ENCODE measurements at places on chromosomes 16 and 17.

GRCh38 chr16:9596788-9597187 lies 505.3 kb downstream of the HAPSTR1 start:
- no peak for DNase-seq

DNA sequence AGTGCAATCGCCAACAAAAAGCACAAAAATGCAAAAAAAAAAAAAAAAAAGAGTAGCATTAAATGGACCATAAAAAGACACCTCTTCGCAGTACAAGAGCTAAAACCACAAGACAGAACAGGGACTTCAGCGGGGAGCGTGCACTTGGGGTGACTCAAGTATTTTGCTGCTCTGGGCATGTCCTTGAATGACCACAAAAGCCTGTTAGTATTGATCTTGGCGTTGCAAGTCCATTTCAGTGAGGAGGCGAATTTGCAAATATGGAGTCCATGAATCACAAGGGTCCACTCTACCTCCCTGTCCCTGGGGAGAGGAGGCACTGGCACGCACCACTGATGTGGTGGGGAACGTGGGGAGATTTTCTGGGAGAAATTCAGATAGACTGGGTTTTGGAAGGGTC lies 78.9 kb downstream of the CNGB1 start:
- peak; percentile 82 for DNase-seq

DNA sequence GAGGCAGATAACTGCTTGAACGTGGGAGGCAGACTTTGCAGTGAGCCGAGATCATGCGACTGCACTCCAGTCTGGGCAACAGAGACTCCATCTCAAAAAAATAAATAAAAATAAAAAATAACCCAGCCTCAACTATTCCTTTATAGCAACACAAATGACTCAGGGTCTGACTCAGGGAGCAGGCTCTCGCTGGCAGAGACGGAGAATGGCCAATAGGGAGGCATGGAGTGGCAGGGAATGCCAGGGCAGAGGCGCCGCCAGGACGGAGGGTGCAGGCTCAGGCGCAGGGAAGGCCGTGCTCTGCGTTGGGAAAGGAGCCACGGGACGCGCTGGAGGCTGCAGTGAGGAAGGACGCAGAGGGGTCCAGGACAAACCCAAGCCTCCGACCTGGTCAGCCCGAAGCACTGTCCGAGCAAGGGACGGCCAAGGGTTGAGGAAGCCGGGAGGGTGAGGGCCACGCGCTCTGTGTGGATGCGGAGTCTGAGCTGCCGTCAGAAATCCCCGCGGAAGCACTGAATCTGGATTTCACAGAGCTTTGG lies 40.3 kb downstream of the PKD1 start:
- DNase-seq: no peak

GRCh38 chr17:56779322-56779721 lies 54.4 kb downstream of the C17orf67 start:
- DNase-seq: no peak

GRCh38 chr16:21702276-21702675 lies 38.5 kb downstream of the OTOA start:
- no peak for DNase-seq

DNA sequence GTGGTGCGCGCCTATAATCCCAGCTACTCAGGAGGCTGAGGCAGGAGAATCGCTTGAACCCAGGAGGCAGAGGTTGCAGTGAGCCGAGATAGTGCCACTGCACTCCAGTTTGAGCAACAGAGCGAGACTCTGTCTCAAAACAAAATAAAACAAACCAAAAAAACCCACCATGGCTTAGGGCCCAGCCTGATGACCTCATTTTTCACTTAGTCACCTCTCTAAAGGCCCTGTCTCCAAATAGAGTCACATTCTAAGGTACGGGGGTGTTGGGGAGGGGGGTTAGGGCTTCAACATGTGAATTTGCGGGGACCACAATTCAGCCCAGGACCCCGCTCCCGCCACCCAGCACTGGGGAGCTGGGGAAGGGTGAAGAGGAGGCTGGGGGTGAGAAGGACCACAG lies 1.4 kb upstream of the STH start:
- DNase-seq: peak; percentile 36

DNA sequence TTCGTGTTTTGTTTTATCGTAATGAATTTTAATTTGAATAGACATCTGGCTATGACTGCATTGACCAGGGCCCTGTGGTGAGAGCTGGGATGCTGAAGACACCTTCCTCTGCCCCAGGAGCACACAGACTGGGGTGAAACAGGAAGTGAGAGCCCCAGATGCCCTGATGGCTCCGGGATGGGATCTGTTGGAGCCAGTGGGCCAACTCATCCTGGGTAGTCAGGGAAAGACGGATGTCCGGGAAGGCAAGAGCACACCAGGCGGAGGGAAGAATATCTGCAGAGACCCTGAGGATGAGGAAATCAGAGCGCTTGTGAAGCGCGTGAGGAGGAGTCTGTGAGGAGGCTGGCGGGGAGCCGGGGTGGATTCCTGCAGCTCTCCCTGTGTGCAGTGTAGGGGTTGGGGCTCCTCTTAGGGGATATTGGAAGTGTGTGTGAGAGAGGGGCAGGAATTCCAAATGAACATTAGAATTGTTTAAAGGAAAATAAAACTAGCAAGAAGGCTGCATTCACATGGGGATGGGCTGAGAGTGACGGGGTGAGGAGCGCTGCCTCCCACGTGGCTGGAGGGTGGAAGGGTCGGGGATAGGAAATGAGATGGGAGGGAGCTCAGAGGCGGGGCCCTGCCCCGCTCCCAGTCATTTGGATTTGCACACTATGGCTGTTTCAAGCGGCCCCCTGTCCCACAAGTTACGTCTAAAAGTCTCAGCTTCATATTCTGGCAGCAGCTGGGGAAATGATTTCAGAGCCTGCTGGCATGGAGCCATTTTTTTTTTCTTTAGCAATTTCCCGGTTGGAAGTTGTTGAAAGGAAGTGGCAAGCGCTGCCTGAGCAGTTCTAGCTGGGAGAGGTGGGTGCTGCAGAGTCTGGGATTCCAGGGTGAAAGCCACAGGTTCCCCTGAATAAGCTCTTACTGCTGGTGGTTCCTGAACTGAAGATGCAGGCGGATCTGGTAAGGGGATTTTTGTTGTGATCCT lies 71.2 kb upstream of the LGALS9 start:
- DNase-seq: peak; percentile 89

DNA sequence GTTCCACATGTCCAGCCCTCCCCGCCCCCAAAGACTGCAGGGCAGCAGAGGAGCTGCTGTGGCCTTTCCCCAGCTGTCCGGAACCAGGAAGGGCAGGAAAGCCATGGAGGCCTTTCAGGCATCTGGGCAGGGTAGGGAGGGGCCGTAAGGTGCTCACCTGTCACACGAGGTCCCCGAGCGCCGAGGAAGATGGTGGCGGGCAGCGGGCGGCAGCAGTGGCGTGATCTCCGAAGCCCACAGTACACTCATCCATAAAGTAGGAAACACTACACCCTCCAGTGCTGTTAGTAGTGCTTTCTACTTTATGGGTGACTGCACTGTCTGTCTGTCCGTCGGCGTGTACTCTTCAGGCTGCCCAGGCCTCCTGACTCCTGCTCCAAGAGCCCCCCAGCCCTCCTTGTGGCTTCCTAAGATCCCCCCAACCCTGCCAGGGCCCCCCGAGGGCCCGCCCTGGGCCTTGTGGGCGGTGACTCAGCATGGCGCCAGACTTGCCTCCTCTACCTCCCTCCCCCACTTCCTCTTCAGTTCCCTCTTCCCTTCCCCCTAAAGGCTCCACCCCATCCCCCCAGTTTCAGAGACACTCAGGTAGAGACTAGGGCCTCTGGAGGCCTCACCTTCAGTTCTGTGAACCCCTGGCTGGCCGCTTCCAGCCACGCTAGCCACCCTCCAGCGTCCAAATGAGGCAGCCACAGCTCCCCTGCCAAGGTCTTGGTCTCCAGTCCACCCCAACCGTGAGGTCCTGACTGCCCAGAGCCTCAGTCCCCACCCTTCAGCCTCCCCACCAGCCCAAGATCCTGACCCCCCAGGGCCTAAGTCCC lies 2.6 kb upstream of the TSPOAP1 start:
- DNase-seq: no peak

Measured in AG10803 (cell line).